ENCODE measurements at places on chromosomes 16 and 17. TPM values are rescaled to one million over a fixed set of nuclear protein-coding genes. Genes with fewer than 3 reads are reported as not detected.

AANAT gene
- total RNA-seq, result not detected

CCL7 gene
- 1.7 TPM for total RNA-seq

FAM171A2 gene
- total RNA-seq, result 2.9 TPM

KRTAP2-1 gene
- total RNA-seq, result not detected

CXCL16 gene
- 5.8 TPM for total RNA-seq

NTN1 gene
- total RNA-seq, result 0.15 TPM

ATP1B2 gene
- total RNA-seq, result under 0.01 TPM

SLC6A4 gene
- total RNA-seq, result not detected

GP1BA gene
- not detected for total RNA-seq

OMG gene
- 2.0 TPM for total RNA-seq

SPN gene
- not detected for total RNA-seq

GRAP gene
- total RNA-seq, result not detected

TMUB2 gene
- 23.0 TPM for total RNA-seq

ACAP1 gene
- total RNA-seq, result not detected

CDRT4 gene
- 0.67 TPM for total RNA-seq

PRRT2 gene
- total RNA-seq, result not detected

ST6GALNAC2 gene
- total RNA-seq, result 205 TPM
